ENCODE measurements at places on chromosomes 7 and 10. TPM values are rescaled to one million over a fixed set of nuclear protein-coding genes. Genes with fewer than 3 reads are reported as not detected.

Gene CNNM1
- total RNA-seq: 2.0 TPM

GRCh38 chr7:12550956-12551355 lies 19.6 kb upstream of the SCIN start:
- DNase-seq: no peak

Gene COL26A1
- not detected for total RNA-seq

Gene RAB18
- 51.7 TPM for total RNA-seq

DNA sequence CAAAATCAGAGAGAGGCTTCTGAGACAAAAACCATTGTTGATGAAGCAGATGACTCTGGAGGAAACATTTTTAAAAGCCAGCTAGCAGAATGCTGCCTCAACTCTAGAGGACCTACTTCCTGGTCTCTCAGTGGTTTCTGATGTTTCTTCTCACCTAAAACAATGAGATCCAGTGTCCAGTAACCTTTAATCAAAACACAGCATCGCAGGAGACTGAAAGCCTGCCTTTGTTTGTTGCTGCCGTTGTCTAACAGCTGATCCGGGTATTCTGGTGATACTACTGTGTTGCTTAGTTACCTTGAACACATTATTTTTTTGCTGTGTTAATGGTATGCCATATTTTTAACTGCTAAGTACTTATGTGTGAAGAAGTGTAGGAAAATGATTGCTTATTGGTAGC lies 70.9 kb downstream of the WIPF3 start:
- DNase-seq: no peak

Gene SORCS3
- 0.40 TPM for total RNA-seq

GRCh38 chr7:21966271-21966670 lies 20.6 kb upstream of the CDCA7L start:
- DNase-seq: no peak

- DNase-seq: no peak
Observed at GRCh38 chr10:2619916-2620315, 447.4 kb upstream of the PFKP start.

DNA sequence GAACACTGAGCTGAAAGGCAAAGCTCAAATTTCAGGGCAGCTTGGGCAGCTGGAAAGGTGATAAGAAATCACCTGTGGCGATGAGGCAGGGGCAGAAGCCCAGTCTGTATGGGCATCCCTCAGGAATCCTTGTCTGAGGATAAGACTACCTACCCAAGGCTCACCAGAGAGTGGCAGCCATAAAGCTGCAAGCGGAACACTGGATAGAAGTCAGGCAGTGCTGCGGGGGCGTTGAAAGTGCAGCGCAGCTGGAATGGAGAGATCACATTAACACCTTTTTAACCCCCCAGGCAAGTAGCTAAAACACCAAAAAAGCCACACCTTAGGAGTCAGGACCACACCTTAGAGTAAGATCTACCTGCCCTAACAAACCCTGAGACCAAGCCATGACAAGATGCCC lies 38.2 kb downstream of the ABCB5 start:
- no peak for DNase-seq

Gene TMEM139
- not detected for total RNA-seq

DNA sequence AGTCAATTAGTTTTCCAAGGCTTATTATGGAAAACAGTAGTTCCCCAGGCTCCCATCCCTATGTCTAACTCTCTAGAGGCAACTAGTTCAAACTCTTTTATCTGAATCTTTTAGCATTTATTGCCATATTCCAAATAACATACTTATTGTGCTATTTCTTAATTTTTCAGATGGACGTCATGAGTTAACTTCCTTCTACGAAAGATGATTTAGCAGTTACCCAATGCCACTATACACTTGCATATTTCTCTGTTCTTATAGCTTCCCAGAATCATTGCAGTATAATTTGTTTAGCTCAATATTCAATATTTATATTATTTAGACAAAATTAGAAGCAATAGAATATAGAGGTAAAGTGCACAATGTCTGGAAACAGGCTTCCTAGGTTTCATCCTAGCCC lies 52.8 kb downstream of the REEP3 start:
- no peak for DNase-seq

Gene FRMPD2
- not detected for total RNA-seq

GRCh38 chr7:28565980-28566379 lies 153.7 kb downstream of the CREB5 start:
- no peak for DNase-seq

Gene NXPH1
- total RNA-seq: not detected

DNA sequence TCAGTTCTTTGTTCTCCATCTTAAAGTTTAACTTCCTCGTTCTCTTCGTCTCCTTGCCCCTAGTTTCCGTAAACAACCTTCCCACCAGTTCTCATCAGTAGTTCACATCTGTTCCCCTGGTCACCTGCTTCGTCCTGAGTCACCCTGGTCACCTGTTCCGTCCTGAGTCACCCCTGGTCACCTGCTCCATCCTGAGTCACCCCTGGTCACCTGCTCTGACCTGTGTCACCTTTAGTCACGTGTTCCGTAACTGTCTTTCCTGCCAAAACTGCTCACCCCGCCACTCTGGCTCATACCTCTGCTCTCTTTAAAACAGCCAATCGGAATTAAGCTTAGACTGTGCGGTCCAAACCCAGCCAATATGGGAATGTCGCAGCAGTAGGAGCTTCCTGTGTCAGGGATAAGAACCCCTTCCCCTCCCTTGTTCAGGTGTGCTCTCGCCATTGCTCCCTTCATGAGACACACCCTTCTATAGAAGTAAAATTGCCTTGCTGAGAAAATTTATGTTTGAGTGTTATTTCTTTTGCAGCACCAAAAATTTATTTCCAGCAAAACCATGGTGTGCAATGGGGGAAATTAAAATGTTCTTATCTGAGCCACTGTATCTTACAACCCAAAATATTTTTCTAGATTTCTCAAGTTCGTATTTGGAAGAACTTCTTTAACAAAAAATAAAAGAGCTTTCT lies 112.2 kb downstream of the VIM start:
- no peak for DNase-seq

DNA sequence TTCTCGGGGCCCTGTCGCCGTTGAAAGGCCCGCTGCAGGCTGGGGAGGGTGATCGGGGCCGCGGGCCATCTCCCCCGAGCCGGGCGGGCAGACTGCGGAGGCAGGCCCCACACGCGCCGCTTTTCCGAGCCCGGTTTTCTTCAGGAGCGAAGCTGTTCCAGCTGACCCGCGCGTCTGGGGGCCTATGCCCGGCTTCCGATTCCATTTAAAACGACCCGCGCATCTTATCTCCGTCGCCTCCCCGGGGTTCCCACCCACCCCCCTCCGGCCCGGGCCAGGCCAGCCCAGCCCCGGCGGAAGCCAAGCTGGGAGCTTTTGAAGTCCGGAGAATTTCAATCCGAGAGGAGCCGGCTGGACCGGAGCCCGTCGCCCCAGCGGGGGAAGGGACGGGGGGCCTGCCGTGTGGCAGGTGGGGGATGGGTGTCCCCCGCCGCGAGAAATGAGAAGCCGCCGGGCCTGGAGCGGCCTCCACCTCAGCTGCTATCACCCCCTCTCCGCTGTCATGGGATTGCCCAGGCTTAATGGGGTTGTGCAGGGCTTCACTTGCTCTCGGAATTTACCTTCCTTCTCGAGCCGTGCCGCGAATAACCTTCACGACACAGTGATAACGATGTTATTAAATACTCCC lies 3.1 kb upstream of the EVX1 start:
- DNase-seq: no peak

DNA sequence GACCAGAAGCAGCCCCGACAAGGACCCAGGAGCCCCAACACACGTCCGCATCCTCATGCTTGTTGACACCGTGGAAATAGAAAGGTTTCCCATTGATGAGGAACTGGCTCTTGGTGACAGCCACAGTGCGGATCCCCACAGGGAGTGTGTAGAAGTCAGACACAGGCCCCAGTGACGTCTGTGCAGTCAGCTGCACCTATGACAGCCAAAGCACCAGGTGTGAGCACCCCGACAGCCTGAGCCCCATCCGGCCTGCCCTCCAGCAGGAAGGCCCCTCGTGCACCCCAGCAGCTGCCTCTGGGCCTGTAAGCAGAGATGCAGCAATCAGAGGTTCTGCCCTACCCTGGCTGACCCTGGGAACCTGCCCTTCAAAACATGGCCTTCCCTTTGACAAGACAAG lies 7.1 kb downstream of the GUSB start:
- DNase-seq: no peak

GRCh38 chr7:88396295-88396947 lies 89.7 kb upstream of the STEAP4 start:
- DNase-seq: no peak

- DNase-seq: no peak
Observed at GRCh38 chr7:110421490-110422241, 669.3 kb upstream of the LRRN3 start.

DNA sequence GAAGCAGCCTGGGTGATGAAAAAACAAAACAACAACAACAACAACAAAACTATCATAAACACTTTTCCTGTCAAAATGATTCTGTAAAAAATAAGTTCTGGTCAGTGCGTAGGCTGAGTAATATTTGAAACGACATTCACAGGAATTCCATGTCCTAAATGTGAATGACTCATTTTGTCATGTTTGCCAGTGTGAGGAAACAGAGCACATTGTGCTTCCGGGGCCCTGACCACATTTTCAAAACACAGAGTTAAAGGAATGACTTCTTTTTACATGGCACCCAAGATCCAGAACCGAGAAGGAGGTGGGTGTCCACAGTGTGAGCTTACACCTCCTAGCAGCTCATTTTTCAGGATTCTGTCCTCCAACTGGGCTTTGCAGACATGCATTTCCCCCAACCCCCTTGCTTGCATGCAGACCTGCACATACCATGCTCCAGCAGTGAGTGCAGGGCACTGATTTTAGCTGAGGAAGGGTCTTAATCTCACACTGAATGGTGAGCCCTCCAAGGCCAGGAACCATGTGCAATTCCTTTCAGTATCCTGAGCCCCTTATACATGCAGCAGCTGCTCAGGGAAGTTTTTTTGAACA lies 3.0 kb downstream of the CLRN3 start:
- peak; percentile 29 for DNase-seq

DNA sequence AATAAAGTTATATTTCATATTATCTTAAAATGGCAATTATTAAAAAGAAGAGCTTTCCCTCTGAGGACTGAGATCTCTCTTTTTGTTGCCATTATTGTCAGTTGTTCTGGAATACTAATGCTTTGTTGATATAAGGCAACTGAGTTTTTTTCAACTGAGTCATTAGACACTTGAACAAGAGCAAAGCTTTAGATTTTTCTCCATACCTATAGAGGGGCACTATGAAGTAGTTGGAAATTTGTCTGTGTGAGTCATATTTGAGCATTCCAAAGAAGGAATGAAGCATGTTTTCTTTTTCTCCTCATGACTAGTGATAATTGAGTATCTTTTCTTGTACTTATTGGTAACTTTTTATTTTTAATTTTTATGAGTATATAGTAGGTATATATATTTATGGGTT lies 24.5 kb downstream of the RPA3 start:
- DNase-seq: no peak

DNA sequence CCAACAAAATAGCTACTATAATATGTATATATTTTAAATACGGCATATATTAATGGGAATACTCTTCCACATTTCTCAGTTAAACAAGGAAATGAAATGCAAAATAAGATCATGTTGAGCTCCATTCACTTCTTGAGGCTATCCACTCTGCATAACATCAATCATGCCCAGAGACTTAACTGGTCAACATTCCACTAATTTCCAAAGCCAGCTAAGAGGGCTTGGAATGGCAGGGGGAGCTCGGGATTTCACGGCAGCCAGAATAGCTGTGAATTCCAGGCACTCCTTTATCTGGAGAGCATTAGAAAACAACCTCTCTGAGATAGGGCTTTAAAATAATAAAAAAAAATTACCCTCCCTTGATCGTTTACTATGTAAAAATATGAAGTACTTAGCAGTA lies 194.9 kb upstream of the CDCA7L start:
- DNase-seq: no peak

DNA sequence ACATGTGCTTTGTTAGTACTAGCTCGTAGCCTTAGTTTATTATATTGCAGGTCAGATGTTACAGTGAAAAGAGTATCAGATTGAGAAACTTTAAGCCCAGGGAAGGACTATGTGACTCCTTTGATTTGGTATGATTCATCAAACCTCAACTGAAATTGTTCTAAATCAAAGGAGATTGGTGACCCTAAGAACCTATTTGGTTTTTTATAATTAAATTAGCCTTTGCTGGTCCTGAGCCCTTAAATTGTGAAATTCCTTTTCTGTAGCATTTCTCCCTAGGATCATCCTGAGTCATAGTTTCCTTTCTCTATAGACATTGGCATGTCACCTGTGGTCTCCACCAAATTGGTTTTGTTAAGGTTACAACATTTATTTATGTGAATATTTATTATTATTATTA lies 89.7 kb downstream of the POLR1F start:
- no peak for DNase-seq

Gene METTL2B
- total RNA-seq: 19.9 TPM

DNA sequence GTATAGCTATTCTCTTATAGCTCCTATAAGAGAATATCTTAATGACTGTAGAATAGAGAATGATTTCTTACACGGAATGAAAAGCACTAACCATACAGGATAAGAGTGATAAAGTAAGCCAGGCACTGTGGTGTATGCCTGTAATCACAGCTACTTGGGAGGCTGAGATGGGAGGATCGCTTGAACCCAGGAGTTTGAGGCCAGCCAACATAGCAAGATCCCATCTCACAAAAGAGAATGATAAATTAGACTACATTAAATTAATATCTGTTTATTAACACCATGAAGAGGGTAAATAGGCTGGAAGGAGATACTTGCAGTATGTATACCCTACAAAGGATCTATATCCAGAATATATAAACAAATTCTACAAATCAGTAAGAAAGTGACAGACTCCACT lies 12.2 kb upstream of the OIT3 start:
- no peak for DNase-seq

Gene ZNF679
- not detected for total RNA-seq

Gene MDFIC
- total RNA-seq: 34.6 TPM

- DNase-seq: no peak
Observed at GRCh38 chr10:103428989-103429643, 23.1 kb downstream of the CALHM2 start.

- no peak for DNase-seq
Observed at GRCh38 chr7:66790725-66791124, 50.2 kb downstream of the RABGEF1 start.

DNA sequence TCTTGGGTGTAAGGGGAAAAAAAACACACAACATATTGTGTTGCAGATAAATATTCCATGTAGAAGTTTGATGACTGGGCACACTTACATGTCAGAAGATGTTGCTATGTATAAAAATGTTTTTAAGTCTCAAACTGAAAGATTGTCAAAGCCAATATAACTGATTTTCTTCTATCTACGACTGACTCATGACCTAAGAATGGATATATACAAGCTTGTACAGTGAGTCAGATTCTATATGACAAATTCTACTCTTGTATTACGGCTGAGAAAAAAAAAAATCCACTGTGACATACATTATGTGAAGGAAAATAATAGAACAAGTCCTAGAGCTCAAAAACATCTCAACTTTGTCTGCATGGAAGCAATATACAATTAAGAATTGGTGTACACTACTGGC lies 343.0 kb upstream of the PCDH15 start:
- DNase-seq: no peak

GRCh38 chr10:52059089-52059488 lies 255.0 kb upstream of the DKK1 start:
- DNase-seq: no peak
